Activated naive CD4-positive, alpha-beta T cell treated with anti-CD3 and anti-CD28 coated beads, Interleukin-2, amount 50 U/mL, for 72 hours (primary cell): ENCODE measurements at places on chromosomes 11 and 22. TPM values are rescaled to one million over a fixed set of nuclear protein-coding genes. Genes with fewer than 3 reads are reported as not detected.

DNA sequence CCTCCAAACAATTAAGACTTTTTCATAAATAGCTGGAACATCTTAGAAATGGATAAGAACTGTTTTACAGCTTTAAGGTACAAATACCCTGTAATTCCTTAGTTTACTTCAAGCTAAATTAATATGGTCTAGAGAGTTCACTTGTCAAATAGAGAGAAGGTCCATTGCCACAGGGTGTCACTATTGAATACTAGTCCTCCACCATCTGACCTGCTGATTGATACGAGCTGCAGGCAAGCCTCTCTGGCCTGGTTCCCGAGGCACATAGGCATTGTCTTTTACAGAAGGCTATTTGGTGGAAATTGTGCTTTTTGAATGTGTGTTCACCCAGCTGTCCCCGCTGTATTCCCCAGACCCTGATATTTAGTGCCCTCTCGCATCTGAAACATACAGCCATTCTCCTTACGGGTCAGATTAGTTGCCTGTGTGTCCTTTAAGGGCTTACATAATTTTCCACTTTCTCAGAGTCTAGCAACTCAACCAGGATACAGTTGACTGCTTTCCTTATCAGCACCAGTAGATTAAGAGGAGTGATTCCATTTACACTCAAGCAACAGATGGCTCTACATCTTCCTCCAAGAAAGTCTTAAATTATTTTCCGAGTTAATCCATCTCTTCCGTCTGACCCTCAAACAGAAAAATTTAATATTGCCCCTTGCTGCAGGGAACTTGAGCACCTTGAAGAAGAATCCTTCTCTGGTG is 788.8 kb upstream of the FAT3 start:
- no peak for DNase-seq

- DNase-seq: no peak
Observed at GRCh38 chr11:124172101-124172500, 11.0 kb upstream of the OR10D3 start.

DNA sequence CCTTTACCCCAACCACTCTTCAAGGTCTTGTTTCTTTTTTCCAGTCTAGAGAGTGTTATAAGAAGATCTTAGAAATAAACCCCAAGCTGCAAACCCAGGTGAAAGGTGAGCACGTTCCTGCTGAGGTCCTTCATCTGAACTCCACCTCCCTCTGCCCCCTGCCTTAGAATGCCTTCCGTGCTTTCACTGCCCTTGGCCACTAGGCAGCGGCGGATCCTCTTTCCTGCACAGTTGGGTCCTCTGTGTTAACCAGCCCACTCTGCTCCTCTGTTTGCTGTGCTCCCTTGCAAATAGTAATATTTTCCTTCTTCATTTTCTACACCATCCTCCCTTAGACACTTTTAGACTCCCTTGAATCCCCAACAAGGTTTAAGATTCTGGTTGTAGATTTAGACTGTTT is 24.3 kb downstream of the TTC12 start:
- DNase-seq: no peak

- no peak for DNase-seq
Observed at GRCh38 chr11:76410851-76411357, 29.8 kb downstream of the GVQW3 start.

GRCh38 chr11:47469361-47470179 is 20.6 kb upstream of the RAPSN start:
- DNase-seq: no peak

GRCh38 chr11:37320921-37321320 is 722.9 kb upstream of the RAG2 start:
- no peak for DNase-seq

GRCh38 chr11:78669249-78669648 is 94.6 kb upstream of the NARS2 start:
- DNase-seq: no peak

- DNase-seq: no peak
Observed at GRCh38 chr22:37182101-37182948, 5.7 kb downstream of the C1QTNF6 start.

DNA sequence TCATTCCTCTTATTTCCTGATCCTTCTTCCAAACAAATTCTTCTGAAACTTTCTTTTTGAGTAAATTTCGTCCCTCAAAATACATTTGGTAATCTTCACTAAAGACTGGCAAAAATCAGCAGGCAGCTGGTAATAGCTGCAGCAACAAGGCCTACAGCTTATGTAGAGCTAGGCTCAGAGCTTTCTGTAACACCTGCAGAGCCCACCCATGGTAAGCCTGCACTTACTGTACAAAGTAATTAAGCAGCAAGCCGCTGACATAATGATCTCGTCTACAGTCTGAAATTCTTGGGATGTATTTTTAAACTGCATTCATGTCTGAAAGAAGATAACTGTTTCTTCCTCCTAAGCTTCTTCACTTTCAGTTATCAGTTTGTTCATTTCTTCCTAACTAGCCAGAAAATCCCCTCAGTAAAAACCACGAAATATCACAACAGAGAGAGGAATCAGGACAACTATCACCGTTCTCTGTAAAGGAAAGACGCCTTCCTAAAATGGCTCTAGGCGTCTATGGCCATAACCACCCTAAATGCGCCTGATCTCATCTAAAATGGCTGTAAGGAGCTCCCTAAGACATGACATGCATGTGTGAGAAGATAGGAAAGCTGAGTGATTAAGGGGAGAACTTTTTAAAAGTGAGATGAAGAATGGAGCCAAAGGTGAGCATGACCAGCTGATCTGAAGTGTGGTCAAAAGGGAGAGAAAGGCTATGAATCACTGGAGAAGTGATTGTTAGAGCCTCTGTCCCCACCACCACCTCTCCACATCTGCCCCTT is 56.2 kb downstream of the DENND5A start:
- DNase-seq: no peak

GRCh38 chr11:30889143-30889794 is 303.1 kb upstream of the MPPED2 start:
- no peak for DNase-seq

- DNase-seq: no peak
Observed at GRCh38 chr11:115613004-115613403, 108.8 kb upstream of the CADM1 start.

- DNase-seq: no peak
Observed at GRCh38 chr11:116420030-116420429, 352.8 kb downstream of the BUD13 start.

- DNase-seq: no peak
Observed at GRCh38 chr11:19013181-19013857, 47.2 kb downstream of the MRGPRX2 start.

GRCh38 chr11:35740061-35740799 is 77.7 kb downstream of the TRIM44 start:
- DNase-seq: no peak

GRCh38 chr11:5115339-5115738 is 22.8 kb downstream of the OR52A5 start:
- DNase-seq: no peak

GRCh38 chr11:8085011-8085645 is 4.1 kb downstream of the TUB start:
- DNase-seq: no peak

DNA sequence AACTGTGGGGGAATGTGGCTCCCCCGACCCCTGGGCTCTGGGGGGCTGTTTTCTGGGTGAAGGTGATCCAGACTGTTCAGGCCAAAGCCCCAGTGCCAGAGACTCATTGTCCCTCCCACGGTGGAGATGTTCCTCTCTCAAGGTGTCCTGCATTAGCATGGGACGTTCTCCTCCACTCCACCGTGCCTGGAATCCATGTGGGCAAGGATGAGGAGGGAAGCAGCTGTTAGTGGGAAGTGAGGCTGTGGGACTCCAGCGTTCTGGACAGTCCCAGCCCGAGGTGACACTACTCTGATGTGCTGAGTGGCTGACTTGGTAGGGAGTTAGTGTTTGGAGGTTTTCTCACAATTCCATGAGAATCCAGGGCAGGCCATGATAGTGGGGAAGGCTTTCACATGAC is 31.4 kb upstream of the CLDN5 start:
- no peak for DNase-seq

DNA sequence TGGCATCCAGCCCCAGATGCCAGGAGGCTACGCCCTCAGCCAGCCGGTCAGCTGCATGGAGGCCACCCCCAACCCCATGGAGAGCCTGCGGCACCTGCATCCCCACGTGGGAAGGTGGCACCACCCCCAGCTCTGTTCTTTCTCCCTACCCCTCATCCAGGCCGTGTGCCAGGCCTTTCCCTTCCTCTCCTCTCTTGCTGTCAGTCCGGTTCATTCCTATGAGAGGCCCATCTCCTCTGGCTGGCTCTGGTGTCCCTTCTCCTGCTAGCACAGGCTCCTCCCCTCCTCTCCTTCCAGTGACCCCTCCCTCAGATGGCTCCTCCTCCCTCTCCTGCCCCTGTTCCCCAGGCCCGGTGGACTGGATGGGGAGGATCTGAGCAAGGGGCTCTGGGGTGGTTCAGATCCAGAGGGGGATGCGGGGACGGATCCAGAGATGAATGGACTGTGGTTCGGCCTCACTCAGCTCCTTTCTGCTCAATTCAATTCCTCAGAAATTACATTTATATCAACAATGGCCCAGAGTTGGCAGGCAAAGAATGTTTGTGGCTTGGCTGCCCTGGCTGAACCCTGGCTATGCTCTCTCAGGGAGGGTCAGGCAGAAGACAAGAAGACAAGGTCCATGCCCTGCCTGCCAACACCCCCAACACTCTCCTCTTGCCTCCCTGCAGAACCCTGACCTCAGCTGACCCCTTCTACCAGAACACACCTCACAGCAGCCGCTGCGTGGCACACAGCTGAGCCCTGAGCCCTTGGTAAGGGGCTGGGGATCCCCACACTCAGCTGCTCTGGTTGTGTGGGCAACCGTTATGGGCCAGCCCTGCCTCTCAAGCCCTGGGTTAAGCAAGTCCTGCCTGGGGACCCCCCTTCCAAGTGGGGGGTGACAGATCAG is 18.5 kb upstream of the LRRC10B start:
- DNase-seq: no peak

DNA sequence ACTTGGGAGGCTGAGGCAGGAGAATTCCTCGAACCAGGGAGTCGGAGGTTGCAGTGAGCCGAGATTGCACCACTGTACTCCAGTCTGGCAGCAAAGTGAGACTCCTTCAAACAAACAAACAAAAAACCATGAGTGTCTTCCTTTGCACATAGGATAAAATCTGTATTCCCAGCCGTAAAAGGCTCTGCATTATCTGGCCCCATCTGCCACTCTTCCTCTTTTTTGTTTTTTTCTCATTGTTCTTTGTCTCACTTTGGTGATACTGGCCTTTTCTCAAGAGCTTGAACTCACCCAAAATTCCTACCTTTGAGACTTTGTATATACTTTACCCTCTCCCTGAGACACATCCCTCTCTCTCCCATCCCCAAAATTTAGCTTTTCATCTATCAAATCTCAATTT is 17.6 kb downstream of the FDX1 start:
- no peak for DNase-seq

DNA sequence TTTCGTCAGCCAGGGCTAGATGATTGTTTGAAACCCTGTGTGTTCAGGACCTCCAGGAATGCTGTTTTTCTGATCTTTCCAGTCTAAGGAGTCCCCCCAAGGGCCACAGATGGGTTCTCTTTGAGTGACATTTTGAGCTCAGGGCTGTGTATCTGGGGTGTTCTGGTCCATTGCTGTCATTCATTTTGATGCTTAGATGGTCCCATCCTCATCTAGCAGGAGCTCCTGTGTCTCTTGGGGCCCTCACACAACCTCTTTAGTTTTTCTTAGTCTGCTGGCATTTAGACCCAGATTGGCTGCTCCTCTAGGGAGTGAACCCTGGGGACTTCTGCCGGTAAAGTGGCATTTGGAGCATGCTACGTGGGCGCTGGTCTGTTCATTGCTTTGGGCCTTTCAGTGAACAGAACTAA is 39.1 kb downstream of the MED15 start:
- no peak for DNase-seq

MRPL40 gene
- total RNA-seq: 8.2 TPM

CHRNA10 gene
- 0.57 TPM for total RNA-seq

DLG2 gene
- 4.2 TPM for total RNA-seq

CDKN1C gene
- 1.8 TPM for total RNA-seq

NLRP14 gene
- total RNA-seq: 0.21 TPM

LRRC74B gene
- not detected for total RNA-seq

OR51E2 gene
- total RNA-seq: not detected
